NCI-H1694 (cell line): ENCODE measurements at places on chromosomes 6 and 20.
A peak's percentile ranks its signal among the peaks of the same experiment; 100 is the strongest.

GRCh38 chr20:5061213-5061612 is 58.5 kb downstream of the PCNA start:
- no peak for DNase-seq

GRCh38 chr6:41887331-41887751 is 7.8 kb downstream of the USP49 start:
- DNase-seq = no peak

GRCh38 chr6:52209770-52210169 is 23.6 kb downstream of the IL17A start:
- DNase-seq = no peak

DNA sequence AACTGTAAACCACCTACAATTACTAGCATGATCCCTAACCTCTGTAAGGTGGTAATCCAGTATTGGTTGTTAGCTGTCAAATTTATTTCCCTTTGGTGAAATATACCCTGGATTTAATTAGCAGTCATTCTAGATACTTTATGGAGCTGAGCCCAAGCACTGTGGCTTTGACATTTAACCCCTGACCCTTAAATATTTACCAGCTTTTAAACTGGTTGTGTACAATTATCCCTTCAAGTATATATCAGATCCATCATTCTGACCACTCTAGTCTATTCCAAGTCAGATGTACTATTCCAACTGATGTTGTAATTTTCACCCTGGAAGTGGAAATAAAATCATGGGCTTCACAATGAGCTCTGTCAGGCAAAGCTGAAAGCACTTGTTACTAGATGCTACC is 229.6 kb downstream of the FOXC1 start:
- no peak for DNase-seq

GRCh38 chr20:1934721-1935573 is 39.7 kb downstream of the SIRPA start:
- DNase-seq = no peak

- no peak for DNase-seq
These were observed 77.2 kb downstream of the MDGA1 start for GRCh38 chr6:37620519-37620918.

GRCh38 chr6:155183095-155183494 is 80.7 kb upstream of the CLDN20 start:
- DNase-seq = no peak

DNA sequence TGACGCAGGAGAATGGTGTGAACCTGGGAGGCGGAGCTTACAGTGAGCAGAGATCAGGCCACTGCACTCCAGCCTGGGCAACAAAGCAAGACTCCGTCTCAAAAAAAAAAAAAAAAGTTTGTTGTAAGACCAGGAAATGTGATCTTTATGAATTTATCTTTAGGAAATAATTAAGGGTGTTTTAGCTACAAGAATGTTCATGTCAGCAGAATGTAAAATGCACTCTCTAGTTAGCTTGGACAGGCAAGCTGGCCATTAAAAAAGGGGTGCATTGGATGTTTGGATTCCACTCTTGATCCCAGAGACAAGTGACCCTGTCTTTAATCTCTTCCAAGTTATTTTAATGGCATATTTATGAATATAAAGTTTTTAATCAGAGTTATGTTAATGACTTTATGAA is 19.6 kb downstream of the ENPP3 start:
- no peak for DNase-seq

- no peak for DNase-seq
These were observed 325.3 kb downstream of the PRL start for GRCh38 chr6:21971541-21971940.

GRCh38 chr6:145845557-145845956 is 31.0 kb upstream of the FBXO30 start:
- no peak for DNase-seq

DNA sequence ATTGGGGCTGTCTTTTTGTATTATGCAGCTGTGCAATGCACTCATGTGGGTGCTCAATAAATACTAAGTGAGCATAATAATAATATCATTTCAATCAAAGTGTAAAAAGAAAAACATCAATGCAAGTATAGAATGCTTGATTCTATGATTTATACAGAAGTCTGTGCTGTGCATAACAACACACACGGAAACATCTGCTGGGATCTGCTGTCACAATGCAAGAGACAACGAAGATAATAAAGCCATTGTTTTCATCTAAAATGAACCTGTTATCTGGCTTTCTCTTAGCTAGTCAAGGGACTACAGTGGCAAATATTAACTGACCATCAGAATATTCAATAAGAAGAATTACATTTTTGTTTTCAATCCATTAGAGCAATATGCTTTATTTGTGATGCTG is 1156.9 kb upstream of the MAP3K7 start:
- no peak for DNase-seq

- no peak for DNase-seq
These were observed 129.6 kb upstream of the DOK5 start for GRCh38 chr20:54345821-54346220.

DNA sequence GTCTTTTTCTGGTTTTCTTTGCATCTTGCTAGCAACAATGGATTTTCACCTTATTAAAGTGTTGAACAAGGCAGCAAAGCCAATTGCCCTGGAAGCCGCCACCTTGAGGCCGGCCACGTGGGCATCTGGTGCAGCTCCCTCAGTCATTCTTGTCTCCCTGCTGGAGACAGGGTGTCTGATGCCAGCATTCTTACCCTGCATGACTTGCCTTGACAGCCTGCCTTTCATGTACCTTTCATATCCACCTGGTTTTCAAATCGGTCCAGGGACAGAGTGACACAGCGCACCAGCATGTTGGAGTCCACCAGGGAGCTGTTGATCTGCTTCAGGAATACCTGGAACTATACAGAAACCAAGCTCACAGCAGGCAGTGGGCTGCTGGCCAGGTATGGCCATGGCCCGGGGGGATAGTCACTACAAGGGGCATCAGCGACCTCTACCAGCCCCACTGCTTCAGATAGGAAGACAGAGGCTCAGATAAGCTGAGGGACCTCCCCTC is 49.8 kb downstream of the MYH7B start:
- DNase-seq = no peak

GRCh38 chr20:62165762-62166399 is 16.9 kb upstream of the MTG2 start:
- DNase-seq = no peak

- DNase-seq = no peak
These were observed 238.5 kb downstream of the TBX18 start for GRCh38 chr6:84525907-84526306.

DNA sequence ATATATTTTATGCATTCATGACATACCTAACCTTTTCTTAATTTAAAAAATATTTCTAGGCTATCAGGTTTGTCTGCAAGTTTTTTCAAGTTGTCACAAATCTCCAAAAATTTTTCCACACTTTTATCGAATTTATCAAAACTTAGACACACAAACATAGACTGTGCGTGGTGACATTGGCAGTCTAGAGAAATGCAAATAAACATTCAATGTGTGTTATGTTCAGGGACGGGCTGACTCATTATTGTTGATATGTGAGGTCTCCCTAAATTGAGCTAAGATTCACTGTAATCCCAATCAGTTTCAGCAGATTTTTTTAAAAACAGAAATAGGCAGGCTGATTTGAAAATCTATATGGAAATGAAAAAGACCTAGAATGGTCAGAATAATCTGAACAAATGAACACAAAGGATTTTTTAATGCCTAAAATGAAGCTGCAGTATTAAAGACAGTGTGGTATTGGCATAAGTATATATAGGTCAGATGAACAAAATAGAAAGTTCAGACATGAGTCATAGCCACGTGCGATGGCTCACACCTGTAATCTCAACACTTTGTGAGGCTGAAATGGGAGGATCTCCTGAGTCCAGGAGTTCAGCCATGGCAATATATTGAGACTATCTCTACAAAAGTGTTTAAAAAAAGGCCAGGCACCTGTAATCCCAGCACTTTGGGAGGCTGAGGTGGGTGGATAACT is 19.2 kb downstream of the BLTP3A start:
- DNase-seq = no peak

- DNase-seq = no peak
These were observed 21.8 kb downstream of the CASS4 start for GRCh38 chr20:56433880-56434255.

GRCh38 chr6:28224131-28225055 is 682 bp upstream of the ZSCAN9 start:
- no peak for DNase-seq

DNA sequence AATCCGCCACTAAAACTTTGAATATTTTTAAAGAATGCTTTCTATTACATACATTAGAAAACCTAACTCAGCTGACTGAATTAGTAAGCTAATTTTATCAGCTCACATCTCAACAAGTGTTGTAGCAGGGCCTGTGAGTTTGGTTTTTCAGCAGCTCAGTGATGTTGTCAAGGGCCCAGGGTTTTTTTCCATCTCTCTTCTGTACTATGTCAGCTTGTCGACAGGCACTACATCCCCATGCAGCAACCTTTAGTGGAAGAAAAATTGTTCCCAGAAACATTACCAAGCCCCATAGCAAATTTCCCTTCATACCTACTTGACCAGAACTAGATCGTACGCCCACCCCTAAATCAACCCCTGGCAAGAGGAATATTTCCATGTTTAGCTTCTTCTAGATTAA is 170.3 kb upstream of the TNFAIP3 start:
- DNase-seq = no peak

GRCh38 chr6:66103954-66104353 is 396.9 kb upstream of the EYS start:
- DNase-seq = no peak

GRCh38 chr6:69994251-69994650 is 127.9 kb downstream of the COL19A1 start:
- no peak for DNase-seq

GRCh38 chr6:33577106-33577535 is 3.0 kb downstream of the BAK1 start:
- no peak for DNase-seq

DNA sequence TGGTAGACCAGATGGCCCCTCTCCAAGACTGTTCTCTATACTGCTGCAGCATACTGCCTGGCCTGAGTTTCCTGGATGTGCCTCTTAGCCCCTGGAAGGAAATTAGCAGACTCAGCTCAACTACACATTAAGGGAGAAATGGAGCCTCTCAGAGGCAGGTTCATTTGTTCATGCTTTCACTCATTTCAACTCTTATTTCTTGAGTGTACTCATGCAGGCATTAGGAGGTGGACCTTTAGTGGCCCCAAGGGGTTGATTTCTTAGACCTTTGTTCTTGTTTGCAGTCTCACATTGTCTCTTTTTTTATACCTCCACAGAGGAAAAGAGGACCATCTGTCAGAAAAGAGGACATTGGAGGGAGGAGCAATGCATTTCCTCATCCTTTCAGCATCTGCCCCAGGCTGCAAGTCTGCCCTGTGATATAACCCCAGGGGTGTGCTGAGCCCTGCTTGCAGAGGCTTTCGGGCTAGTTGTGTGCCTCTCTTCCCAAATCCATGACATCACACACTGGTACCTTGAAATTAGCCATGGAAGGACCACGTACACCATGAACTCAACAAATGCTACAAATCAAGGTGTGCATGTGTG is 456.2 kb downstream of the CD83 start:
- DNase-seq = peak; percentile 17

DNA sequence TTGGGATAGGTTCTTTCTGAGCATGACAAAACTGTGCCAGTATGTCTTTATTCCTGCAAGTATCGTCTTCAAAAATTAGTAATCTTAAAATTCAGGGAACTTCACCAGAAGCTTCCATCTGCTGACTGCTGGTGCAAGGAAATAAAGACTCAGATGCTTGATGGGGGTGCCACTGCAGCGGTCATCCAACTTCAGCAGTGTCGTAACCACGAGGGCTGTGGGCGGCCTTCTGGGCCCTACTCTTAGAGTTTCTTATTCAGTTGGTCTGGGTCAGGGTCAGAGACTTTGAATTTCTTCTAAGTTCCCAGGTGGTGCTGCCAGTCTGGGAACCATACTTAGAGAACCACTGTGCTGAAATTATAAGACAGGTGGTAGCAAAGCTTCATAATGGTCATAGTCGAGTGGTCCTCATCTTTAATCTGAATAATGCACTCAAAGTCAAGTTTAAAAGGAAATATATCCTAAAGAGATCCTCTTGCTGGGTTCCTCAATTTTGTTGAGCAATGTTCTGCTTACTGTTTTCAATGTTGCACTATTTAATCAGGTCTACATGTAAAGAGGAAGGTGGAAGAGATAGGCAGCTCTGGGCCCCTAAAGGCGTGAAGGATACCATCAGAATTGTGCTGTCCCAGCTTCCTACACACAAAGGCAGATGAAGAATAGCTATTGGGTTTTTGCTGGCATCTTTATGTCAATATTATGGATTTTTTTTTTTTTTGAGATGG is 165.4 kb upstream of the GMDS start:
- DNase-seq = no peak

DNA sequence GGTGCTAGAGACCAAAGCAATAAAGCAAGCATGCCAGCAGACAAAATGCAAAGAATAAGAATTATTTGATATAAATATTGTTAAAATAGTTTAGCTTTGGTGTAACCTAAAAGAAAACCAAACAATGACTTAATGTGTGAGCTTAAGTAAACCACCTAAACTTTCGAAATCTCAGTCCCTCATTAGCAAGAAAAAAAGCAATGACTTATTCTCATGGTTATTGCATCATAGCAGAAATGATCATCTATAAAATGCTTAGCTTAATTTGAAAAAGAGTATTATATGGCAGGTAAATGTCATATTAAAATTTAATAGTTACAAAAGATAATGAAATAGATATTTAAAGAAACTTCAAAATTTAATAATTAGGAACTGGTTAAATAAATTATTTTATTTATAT is 1395.7 kb upstream of the EYS start:
- no peak for DNase-seq

DNA sequence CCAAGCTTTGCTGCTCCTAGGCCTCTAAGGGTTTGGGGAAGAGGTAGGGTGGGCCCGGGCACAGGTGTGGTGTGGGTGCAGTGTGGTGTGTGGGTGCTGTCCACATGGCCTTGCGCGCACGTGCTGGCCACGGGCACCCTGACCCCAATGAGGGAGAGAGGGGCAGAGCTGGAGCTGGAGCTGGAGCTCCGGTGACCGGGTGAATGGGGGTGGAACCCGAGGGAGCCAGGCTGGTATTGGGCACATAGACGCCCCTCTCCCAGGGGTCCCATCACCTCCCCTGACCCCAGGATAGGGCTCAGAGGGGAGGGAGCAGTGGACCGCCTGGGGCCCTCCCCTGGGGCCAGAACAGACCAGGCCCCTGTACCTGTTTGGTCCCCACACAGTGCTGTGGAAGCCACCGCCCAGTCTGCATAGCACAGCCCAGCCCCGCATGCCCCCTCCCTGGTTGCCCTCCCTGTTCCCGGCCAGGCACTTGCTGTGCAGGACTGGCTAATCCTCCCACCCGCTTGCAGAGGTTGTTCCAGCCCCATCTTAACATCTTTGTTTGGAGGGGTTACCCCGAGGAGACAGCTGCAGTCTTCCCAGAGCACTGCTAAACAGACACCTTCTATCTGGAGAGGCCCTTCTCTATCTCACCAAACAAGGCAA is 984 bp downstream of the ADAM33 start:
- DNase-seq = no peak

GRCh38 chr20:3842348-3842930 is 4.2 kb upstream of the MAVS start:
- no peak for DNase-seq

- DNase-seq = no peak
These were observed 468 bp upstream of the CMTR1 start for GRCh38 chr6:37432590-37432915.

GRCh38 chr6:21142741-21143140 is 450.8 kb upstream of the SOX4 start:
- no peak for DNase-seq

- no peak for DNase-seq
These were observed 104.9 kb downstream of the ASXL1 start for GRCh38 chr20:32462900-32463641.

GRCh38 chr6:114419175-114419574 is 76.4 kb upstream of the HS3ST5 start:
- DNase-seq = no peak
